NK-92 treated with Interleukin-12 subunit alpha and Interleukin-12 subunit beta, amount 100 ng/mL, for 24 hours (cell line): ENCODE measurements at places on chromosomes 6 and 20.

DNA sequence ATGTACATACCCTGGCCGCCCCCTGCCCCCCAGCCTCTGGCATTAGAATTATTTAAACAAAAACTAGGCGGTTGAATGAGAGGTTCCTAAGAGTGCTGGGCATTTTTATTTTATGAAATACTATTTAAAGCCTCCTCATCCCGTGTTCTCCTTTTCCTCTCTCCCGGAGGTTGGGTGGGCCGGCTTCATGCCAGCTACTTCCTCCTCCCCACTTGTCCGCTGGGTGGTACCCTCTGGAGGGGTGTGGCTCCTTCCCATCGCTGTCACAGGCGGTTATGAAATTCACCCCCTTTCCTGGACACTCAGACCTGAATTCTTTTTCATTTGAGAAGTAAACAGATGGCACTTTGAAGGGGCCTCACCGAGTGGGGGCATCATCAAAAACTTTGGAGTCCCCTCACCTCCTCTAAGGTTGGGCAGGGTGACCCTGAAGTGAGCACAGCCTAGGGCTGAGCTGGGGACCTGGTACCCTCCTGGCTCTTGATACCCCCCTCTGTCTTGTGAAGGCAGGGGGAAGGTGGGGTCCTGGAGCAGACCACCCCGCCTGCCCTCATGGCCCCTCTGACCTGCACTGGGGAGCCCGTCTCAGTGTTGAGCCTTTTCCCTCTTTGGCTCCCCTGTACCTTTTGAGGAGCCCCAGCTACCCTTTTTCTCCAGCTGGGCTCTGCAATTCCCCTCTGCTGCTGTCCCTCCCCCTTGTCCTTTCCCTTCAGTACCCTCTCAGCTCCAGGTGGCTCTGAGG is 7.6 kb downstream of the CDKN1A start:
- DNase-seq: no peak

DNA sequence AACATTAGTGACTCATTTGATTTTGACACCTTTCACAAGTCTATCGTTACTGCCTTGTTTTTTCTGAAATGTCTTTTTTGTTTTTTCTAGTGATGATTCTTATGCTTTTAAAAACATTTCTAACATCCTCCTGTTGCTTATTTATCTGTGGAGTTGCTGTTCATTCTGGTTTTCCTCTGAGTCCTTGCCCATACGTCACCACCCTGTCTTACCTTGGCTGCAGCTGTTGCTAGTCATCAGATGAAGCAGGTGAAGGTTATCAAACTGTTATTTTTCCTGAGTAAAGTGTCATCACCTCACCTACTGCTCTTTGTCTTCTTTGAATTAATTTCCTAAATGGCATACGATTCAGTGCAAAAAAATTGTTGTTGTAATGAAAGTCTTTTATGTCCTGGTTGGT is 376.6 kb downstream of the GRIK2 start:
- DNase-seq: no peak

- DNase-seq: no peak
These were observed 43.4 kb upstream of the ATXN1 start for GRCh38 chr6:16804546-16805242.

DNA sequence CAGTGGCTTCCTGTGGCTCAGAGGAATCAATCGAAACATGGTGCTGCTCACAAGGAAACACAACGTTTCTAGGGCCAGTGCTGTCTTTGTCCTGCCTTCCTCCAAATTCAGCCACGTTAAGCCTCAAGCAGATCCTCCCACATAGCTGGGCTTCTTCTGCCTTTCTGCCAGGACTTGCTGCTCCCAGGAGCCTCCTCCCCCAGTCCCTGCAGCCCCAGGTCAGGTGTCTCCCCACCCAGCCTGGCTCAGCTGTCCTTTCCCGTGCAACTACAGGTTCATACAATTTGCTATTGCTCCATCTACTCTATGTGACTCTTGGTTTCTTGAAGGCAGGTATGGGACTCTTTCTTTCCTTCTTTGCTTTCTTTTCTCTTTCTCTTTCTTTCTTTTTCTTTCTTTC is 215.3 kb upstream of the RNF24 start:
- DNase-seq: no peak

GRCh38 chr6:111852725-111853124 is 20.5 kb downstream of the FYN start:
- DNase-seq: no peak

DNA sequence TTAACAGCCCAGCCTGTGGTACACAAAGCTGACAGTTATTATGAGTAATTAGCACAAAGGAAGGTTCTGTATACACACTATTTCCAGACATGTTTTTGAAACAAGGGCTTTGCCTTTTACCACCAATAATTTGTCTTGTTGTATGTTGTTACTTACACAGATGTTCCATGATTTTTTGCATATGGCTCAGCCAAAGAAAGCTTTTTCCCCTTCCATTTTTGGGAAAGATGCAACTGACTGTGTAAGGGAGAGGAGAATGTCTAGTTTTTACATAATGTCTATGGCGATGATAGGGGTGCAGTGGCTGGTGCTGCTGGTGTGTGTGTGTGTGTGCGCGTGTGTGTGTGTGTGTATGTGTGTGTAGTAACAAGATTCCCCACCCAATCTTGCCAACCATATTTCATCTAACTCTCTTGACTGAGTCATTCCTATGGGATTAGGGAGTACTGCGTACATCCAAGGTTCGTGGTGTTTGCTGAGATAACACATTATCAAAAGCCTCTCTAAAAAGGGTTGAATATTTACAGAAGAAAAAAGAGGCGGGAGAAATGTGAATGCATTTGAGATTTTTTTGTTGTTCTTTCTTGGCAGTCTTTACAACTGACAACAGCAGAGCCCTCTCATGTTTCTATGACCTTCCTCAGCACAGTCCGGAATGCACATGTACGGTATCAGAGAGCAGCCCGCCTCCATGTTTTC is 192.2 kb downstream of the GMPR start:
- DNase-seq: no peak

DNA sequence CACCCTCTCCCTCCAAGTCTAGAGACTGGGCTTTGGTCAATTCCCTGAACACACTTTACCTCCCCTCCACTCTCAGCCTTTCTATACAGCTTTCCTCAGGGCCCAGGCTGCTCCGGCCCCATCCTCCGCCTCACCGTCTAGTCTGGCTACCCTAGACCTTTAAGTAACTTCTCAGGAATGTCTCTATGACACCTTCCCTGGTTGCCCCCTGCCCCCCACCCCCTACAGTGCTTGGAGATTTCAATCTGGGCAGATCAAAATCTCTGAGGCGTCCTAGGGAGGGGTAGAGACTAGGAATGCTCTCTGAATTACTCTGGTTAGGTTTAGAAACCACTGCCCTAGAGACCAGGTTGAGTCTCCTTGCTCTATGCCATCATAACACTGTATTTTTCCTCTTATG is 6.1 kb downstream of the UBE2J1 start:
- no peak for DNase-seq

- DNase-seq: no peak
These were observed 262.5 kb downstream of the BTBD3 start for GRCh38 chr20:12180107-12180661.

DNA sequence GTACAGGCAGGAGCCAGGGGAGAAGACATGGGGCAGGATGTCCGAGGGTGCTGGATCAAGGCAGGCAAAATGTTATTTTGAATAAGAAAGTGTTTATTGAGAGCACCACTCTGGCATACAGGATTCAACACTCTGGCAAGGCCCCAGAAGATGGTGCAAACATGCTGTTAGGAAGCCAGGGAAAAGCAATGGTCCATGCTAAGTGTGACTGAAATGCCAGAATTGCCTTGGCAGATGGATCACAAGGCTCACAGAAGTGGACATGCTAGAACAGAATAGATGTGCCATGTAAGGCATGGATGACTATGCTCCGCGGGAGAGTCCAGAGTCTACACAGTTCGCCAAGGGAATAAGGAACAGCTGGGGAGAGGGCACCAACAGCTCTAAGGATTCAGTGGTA is 54.6 kb downstream of the QRSL1 start:
- no peak for DNase-seq

- no peak for DNase-seq
These were observed 51.8 kb upstream of the GPR31 start for GRCh38 chr6:167209577-167209975.

GRCh38 chr20:58048096-58048702 is 180.3 kb downstream of the ANKRD60 start:
- DNase-seq: no peak

GRCh38 chr6:155782320-155782731 is 326.7 kb upstream of the NOX3 start:
- DNase-seq: no peak

DNA sequence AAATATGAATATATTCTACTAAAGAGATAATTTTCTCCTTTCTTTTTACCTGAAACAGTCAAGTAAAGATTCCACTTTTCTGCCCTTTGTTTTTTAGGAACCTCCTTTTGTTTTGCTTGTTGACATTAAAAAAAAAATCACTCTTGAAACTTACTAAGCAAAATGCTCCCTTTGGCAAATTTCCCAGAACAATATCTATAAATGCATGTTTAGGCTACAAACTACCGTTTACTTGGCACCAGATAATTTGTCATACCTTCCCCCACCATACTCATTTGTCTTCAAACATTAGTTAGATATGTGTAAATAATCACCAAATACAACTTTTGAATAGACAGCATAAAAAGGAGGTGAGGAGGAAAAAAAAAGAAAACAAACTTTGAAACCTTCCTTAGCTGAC is 604.7 kb downstream of the RFPL4B start:
- DNase-seq: no peak
